ELF-1 (cell line): ENCODE measurements at places on chromosomes 16 and 17.

- no peak for DNase-seq
Measured at GRCh38 chr16:35306915-35307314, 1847.5 kb downstream of the TP53TG3F start.

DNA sequence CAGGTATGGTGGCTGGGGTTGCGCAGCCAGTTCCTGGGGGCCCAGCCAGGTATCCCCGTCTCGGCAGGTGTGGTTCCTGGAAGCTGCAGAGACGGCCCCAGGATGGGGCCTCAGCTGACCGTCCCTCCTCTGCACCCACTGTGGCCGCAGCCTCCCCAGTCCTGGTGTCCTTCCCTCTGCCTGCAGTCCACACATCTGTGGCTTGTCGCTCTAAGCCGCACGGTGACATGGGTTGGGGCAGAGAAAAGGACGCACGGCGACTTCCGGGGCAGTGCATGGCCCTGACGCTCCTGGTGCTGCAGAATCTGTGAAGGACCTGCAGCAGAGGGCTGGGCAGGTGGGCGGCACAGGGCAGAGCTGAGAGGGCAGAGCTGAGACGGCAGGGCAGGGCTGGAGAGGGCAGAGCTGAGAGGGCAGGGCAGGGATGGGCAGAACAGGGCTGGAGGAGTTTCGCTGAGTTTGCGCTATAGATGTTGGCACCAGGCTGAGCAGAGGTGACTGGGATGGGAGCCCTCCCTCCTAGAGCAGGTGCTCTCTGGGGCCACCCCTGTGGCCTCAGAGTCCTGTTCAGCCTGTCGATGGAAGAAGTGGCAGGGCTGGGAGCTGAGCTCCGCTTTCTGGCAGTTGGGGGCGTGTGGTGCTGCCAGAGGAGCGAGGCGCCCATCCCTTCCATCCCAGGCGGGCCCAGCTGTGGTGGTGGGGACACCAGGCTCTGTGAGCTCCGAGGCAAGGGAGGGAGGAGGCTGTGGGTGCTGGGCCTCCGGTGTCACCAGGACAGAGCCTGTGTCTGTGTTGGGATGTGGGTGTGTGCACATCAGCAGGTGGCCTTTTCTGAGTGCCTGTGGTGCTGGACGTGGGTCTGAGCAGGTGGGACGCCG, 23.0 kb downstream of the TSC2 start:
- no peak for DNase-seq

GRCh38 chr17:8430966-8431365, 4.7 kb upstream of the NDEL1 start:
- no peak for DNase-seq

DNA sequence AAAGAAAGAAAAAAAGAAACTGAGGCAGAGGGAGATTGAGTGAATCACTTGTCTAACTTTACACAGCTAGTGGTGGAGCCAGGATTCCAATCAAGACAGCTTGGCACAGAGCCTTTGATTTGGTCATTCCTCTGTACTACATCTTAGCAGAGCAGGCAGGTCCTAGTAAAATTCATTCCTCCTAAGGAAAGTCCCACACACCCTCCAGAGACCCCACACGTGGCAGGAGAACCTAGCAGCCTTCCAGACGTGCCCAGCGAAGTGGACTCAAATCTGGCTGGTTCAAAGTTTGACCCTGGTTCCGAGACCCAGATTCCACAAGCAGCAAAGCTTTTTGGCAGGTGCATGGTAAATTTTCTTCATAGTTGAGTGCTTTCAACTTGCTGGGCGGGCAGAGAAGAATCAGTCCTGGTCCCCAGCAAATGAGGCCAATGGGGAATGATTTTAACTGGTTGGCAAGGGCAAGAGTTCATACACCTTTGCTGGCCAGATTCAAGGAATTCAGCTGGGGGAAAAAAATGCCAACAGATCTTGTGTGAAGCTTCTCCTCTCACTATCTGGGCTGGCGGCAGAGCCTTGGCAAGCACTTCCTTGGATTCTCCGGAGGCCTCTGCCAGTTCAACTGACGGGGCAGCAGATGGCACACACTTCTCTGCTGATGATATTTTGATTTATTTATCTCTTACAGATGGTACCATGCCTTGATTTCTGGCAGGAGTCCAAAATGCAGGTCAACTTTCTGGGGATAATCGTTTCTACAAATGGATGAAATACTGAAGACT, 82.4 kb downstream of the GSG1L start:
- DNase-seq = no peak

- peak; percentile 41 for DNase-seq
Measured at GRCh38 chr17:4341616-4341977, 24.9 kb downstream of the UBE2G1 start.

DNA sequence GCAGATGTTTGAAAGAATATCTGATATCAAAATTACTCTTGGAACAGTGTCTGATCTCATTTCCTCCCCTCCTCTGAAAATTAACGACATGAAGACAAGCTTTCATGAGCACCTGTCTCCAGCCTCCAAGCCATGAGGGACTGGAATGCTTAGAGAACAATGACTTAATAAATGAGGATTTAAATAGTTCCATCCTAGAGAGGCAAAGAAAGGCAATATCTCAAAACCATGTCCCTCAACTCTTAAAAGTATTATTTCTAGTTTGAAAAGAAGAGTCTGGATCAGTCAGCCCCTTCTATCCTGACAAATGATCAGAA, 137.5 kb downstream of the ANKFN1 start:
- no peak for DNase-seq

GRCh38 chr17:7321466-7321865, 6.3 kb upstream of the GPS2 start:
- DNase-seq = no peak

GRCh38 chr16:28572696-28573510, 19.2 kb downstream of the SGF29 start:
- peak; percentile 76 for DNase-seq

GRCh38 chr16:67563708-67564468, 1.6 kb downstream of the CTCF start:
- no peak for DNase-seq

DNA sequence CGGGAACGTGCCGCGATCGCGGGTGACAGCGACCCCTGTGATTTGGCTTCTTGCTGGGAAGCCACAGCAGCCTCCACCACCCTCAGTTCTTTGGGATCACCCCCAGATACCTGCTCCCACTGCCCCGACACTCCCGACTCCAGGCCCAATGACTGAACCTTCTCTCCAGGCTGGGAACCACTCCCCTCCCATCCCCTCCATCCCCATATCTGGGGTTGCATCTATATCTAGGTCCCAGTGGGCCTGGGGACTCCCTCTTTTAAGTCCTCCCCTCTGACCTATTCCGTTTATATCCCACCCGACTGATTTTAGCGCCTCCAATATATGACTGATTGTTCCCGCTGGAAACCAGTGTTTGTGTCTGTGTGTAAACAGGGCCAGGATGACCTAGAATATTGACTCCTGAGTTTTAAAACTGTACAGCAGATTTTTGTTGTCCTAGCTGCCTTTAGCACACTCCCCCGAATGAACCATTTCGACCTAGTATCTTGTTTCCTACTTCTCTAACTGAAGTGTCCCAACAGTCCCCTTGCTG, 667 bp downstream of the PSMD3 start:
- no peak for DNase-seq

DNA sequence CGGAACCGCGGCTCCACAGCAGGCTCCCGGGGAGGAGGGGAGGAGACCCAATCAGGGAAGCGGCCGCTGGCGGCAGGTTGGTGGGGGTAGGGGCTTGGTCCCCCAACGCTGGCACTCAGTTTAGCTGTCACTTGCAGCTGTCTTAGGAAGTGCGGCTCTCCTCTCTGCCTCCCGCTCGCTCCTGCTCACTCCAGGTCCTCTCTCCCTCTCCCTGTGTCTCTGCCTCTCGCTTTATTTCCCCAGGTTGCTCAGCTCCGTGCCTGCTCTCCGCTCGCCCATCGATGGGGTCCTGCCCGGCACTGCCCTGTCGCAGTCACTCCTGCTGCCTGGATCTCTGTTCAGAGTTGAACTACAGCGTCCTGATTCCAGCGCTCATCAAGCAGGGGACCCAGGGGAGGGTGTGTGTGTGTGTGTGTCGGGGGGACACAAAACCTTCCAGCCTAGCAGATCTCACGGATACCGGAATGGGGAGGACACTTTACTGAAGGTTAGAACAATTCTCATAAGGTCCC, 145.6 kb downstream of the ENGASE start:
- no peak for DNase-seq

DNA sequence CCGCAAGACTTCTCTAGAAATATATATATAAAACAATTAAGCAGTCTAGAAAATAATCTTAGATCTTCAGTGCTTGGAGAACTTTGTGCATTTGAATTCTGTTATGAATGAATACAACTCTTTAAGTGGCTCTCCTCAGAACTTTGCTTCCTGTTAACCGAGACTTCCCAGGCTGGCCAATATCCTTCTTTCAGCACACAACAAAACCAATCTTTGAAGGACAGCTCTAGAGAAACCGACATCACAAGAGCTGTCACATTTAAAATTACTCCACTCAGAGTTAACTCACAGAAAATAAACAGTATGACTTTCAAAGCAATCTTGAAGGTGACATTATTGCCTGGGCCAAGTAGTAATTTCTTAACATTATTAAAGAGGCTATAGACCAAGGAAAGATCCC, 49.7 kb upstream of the ITGA2B start:
- no peak for DNase-seq

DNA sequence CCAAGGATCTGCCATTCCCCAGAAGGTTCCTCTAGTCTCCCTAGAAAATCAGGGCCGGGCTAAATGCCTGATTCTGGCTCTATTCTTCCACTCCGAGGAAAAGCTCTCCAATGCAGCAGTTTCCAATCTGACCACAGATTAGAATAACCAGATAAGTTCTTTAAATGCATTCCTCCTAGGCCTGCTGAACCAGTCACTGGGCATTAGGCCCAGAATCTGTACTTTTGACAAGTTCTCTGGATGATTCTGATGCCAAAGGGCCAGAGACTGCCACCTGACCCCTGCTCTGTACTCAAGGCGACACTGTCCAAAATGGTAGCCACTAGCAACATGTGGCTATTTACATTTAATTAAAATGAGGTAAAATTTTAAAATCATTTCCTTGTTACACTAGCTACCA, 22.3 kb downstream of the MAP3K14 start:
- DNase-seq = no peak

- no peak for DNase-seq
Measured at GRCh38 chr17:19672009-19672750, 23.6 kb downstream of the ALDH3A2 start.

DNA sequence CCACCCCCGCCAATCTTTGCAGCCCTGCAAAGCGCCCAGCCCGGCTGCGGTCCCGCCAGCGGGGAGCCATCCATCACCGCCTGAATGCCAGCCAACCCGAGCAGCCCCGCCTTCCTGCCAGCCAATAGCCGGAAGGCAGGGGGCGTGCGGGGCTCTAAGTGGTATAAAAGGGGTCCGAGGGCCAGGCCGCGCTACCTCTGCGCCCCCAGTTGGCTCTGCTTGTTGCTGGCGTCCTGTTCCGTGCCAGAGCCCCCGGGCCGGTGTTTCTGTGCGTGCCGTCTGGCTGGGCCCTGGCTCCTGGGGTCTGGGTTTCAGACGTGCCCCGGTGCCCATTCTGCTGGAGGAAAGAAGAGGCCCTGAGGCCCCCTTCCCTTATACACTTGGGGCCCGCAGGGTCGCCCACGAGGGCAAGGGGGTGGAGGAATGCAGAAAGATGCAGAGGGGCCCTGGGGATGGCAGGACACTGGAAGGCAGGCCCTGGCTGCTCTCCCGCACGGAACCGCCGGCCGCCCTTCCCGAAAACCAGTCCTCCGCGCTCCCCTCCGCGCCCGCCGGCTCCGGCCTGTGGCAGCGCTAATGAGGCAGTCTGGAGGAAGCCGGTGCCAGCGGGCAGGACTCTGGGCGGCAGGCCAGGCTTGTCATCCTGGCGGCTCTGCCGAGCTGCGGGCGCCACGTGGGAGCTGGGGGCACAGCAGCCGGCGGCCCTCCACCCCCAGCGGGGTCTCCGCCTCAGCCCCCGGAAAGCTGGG, 14.0 kb downstream of the COPZ2 start:
- DNase-seq = peak; percentile 91

- peak; percentile 99 for DNase-seq
Measured at GRCh38 chr17:49022391-49022941, 25.3 kb downstream of the IGF2BP1 start.

GRCh38 chr17:21522755-21523336, 146.7 kb downstream of the KCNJ12 start:
- peak; percentile 27 for DNase-seq

DNA sequence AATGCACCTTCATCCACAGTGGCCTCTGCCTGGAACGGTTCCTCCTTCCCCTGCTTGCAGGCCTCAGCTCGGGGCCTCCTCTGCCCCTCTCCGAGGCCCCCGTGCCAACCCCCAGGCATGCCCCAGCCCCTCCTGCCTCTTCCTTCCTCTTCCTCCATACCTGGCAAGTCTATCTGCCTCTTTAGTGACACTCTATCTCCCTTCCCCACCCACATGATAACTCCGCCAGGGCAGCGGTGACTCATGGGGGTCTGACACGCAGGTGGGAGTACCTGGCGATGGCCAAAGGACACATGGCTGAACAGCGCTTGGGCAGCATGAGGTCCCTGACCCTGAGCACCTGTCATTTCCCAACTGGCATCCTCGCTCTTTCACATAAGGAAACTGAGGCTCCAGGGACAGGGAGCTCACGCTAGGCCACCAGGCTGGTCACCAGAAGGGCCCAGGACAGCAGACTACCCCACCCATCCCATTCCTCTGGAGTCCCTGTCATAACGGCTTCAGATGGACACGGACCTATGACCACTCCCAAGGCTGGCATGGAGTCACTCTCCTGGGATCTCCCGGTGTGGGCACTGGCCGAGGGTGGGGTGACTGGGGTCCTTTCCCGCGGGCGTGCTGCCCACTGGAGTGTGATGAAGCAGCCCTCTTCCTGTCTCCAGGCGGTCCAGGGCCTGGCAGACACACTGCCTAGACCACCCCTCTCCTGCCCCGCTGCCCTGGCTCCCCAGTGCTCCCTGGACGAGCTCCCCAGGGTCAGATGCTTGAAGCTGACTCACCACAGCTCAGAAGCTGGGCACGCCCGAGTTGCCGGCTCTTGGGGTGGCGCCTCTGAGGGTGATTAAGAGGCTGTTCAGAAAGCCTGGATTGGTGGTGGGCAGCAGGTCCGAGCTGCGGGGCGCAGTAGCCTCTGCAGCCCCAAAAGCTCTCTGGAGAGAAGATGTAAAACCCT, 100.6 kb downstream of the ENGASE start:
- DNase-seq = no peak

GRCh38 chr16:84607694-84608093, 10.2 kb downstream of the COTL1 start:
- no peak for DNase-seq

- no peak for DNase-seq
Measured at GRCh38 chr16:1610899-1611632, 806 bp downstream of the IFT140 start.

DNA sequence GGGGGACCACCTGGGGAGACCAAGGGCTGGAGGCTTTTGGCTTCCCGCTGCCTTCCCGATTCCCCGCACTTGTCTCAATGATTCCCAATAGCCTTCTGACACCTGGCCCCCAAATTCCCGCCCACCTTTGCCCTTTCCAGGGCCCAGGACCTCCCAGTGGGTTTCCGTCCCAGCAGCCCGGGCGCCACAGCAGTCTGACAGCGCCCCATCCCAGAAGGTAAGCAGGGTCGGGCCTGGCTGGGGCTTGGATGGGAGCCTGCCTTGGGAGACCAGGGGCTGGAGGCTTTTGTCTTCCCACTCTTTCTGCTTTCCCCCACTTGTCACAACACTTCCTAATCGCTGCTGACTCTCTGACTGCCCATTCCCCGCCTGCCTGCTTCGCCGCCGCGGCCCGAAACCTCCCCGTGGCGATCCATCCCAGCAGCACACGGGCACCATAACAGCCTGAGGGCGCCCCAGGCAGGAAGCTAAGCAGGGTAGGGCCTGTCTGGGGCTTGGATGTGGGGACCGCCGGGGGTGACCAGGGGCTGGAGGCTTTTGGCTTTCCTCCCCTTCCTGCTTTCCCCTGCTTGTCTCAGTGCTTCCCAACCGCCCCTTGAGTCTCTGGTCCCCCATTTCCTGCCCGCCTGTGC, 2289.3 kb downstream of the TP53TG3F start:
- DNase-seq = no peak
